ENCODE measurements at places on chromosomes 7 and 10.

DNA sequence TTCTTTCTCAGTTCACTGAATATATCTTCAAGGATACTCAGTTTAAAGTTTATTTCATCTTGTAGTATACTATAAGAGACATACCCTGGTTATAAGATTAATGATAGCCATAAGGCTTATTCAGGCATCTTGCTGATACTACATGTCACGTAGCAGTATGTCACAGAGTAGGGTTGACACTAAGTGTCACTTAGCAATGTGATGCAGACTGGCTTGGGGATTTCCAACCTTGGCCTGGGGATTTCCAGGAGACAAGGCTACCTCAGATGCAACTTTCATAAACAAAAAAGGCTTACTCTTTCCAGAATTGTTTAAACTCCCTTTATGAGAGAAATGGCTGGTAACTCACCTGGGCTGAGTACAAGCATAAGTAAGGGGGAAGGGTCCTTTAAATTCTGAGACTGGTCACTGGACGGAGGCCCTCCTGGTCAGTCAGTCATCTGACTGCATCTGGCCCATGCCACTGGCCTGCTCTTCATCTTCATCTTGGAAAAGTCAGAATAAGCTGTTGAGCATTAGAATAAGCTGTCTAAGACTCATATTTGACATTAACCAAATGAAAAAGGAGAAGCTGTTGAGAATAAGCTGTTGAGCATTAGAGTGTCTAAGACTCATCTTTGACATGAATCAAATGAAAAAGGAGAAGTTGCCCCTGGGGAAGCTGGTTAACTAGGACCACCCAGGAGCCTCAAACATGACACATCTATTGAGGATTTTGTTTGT lies 9.5 kb downstream of the SLC13A1 start:
- no peak for DNase-seq

DNA sequence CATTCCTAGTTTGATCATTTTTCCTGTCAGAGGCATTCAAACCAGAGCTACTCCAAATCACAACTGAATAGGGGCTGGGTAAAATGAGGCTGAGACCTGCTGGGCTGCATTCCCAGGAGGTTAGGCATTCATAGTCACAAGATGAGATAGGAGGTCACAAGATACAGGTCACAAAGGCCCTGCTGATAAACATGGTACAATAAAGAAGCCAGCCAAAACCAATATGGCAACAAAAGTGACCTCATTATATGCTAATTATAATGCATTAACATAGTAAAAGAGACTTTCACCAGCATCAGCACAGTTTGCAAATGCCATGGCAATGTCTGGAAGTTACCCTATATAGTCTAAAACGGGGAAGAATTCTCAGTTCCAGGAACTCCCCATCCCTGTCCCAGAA lies 37.3 kb downstream of the TWIST1 start:
- DNase-seq, result no peak

GRCh38 chr10:89118091-89118490 lies 89.0 kb downstream of the CH25H start:
- peak; percentile 21 for DNase-seq

DNA sequence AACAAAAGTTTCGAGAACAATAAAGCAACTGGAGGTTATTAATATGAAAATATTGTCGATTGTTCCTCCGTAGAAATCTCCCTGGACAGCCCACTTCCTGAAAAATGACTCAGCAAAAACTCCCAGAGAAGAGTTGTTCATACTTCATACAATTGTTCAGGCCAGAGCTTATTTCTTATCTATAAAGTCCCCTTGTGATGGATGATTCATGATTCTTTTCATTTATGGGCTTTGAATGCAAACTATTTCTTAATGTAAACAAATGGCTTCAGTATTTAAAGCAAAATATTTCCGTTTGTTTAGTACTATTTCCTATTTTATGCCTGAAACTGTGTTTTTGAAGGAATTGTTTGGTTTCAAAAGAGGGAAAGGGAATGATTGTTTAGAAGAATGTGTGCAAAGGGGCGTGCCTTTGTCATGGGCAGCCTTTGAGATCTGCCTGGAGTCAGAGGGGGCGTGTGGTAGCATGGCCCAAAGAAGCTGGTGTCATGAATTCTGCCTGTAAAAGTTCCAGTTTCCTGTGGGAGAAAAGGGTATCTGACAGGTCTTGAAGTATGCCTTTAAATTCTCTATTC lies 26.2 kb upstream of the EXOC6 start:
- no peak for DNase-seq

- no peak for DNase-seq
These were observed 347.2 kb upstream of the KCND2 start for GRCh38 chr7:119925581-119926289.

- no peak for DNase-seq
These were observed 79.9 kb downstream of the COL26A1 start for GRCh38 chr7:101442426-101443070.

GRCh38 chr10:79181698-79182521 lies 113.1 kb downstream of the ZMIZ1 start:
- DNase-seq, result no peak

DNA sequence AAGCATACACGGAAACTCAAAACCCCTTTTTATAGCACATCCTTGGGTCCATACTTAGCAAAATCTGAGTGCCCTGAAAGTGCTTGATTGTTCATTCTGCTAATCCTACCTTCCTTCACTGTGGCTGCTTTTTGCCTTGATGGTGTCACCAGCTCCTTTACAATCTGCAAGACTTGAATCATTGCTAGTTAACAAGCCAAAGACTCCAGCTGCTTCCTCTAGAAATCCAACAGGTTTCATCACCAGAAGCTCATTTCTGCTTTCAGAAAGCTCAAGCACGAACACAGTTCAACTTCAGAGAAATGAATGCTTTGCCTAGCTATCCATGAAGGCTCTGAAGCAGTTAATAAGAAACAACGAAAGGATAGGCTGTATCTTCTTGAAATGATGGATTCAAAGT lies 38.0 kb downstream of the USP6NL start:
- no peak for DNase-seq
